ENCODE measurements at places on chromosomes 1 and 21.

DNA sequence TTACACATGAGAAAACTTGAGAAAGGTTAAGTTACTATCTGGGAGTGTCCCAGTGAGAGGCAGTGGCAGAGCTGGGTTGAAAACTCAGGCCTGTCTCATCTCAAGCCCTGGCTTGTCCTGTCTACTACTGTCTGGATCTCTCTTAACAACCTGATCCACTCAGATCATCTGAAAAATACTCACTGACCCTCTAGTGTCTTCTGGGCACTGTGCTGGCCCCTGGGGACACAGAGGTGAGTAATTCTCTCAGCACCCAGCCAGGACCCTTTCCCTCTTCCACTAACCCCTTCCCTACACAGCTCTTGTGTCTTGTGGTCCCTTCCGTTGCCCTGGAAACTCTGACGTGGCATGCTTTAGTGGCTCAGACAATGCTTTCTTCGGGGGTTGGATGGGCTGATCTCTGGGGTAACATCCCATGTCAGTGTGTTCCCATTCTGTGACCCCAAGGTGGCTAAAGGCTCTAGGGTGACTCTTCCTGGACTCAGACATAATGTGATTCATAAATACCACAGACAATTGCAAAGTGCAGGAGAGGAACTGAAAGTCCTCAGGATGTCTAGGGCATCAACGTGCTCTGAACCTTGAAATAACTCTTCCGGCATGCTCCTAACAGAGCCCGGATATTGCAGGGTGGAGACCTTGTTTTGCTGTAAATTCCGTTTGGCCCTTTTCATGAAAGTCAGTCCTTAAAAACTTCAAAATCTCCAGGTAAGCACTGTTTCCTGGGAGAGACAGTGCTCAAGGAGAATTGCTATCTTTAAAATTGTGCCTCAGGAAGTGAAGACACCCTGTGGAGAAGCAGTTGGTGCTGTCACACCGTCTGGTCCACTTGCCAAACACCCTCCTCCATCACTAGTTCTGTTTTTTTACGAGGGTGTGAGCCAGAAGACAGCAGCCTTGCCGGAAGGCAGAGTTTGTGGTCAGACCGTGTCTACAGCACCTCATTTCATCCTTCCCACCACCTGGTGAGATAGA is 4.0 kb downstream of the SHISAL2A start:
- DNase-seq = no peak

DNA sequence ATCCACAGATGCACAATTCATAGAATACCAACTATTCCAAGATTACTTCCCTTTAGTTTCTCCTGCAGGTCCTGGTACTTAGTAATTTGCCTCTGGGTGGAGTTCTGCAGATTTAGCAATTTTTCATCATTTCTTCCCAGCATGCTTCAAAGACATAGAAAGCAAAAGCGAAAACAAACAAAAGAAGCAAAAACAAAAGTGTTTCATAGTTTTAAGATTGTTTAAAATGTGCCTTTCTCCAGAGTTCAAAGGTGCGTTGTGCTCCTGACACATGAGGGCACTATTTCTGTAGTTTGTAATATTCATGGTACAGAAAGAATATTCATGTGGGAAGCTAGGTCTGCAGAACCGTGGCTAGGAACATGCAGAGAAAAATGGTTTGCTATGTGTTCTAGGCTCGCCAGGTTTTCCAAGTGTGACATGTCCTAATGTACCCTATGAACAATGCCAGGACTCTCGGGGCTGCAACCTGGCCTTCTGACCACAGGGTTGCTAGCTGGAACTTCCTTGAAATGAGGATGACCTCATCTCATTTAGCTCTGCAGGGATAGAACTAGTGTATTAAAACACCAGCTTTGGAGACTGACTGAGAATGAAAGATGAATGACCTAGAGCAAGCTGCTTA is 30.0 kb upstream of the RCSD1 start:
- DNase-seq = peak; percentile 27

DNA sequence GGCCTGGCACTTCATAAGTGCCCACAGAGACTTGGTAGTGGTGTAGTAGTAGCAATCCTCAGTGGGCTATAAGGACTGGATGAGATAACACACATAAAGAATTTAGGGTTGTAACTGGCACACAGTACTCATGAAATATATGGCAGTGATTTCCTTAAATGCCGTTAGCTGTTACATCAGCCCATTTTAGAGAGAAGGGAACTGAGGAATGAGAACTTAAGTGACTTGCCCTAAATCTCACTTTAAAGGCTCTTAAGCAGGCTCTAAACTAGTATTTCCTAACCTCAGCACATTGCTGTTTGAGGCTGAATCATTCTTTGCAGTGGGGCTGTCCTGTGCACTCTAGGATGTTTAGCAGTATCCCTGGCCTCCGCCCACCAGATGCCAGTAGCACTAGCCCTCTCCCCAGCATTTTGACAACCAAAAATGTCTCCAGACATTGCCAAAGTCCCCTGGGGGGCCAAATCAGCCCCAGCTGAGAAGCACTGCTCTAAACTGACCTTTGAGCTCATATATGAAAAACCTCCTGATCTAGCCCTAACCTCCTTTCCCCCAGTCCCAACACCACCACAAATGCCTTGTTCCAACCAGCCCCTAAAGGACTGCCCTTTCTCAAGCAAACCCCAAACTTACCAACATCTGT is 11.6 kb downstream of the CAMK2N1 start:
- DNase-seq = no peak

DNA sequence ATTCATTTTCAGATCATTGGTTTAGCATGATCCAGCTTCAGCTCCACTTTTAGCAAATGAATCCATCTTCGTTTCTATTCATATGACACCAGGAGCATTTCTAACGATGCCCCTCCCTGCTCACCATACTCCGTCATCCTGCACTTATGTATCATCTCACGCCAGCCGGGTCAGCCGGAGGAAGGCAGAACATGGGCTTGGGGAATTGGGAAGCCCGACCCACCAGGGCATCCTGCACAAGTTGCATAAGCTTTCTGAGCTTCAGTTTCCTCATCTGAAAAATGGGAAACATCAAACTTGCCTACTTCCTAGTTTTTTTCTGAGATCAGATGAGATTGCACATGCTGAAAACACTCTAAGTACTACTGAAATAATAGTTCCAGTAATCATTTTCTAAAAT is 194.7 kb downstream of the AK5 start:
- DNase-seq = no peak

GRCh38 chr21:42527127-42527488 is 13.5 kb downstream of the SLC37A1 start:
- DNase-seq = no peak

GRCh38 chr1:213982289-213982671 is 5.5 kb upstream of the PROX1 start:
- no peak for DNase-seq

GRCh38 chr1:56672579-56672978 is 27.5 kb downstream of the PRKAA2 start:
- no peak for DNase-seq

DNA sequence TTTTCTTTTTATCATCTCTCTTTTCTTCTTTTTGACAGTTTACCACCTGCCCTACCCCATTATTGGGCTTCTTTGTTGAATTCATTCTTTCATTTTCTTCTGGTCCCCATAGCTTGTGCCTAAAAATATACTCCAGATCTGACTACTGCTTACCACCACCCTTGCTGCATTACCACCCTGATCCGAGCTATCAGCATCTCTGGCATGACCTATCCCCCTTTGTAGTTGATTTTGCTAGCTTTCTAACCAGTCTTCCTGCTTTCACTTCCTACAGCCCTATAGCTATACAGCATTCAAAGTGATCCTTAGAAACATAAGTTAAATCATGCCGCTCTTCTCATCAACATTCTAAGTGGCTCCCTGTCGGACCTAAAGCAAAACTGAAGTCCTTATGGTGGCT is 59.4 kb upstream of the MPC2 start:
- no peak for DNase-seq

DNA sequence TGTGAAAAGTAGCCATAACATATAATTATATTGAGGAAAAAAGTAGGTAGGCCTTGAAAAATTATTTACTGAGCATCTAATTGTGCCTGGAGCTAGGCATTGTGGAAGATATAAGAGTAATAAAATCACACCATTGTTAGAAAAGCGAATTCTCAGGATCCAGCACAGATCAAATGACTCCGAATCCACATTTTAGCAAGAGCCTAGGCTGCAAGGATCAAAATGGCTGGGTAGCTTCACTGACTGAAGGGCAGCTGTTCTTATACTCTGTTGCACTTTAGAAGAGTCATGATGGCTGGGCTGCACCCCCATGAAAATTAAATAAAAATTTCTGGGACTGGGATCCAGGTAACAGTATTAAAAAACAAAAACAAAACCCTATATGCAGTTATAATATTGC is 67.6 kb upstream of the HMCN1 start:
- DNase-seq = no peak

Measured in fibroblast of the conjunctiva (primary cell).